ENCODE measurements at places on chromosomes 2 and 18.

- DNase-seq: no peak
Observed at GRCh38 chr18:5738526-5738925, 156.8 kb downstream of the TMEM200C start.

- no peak for DNase-seq
Observed at GRCh38 chr2:118604371-118604770, 243.1 kb downstream of the EN1 start.

- DNase-seq: no peak
Observed at GRCh38 chr2:42917425-42917927, 125.1 kb upstream of the HAAO start.

DNA sequence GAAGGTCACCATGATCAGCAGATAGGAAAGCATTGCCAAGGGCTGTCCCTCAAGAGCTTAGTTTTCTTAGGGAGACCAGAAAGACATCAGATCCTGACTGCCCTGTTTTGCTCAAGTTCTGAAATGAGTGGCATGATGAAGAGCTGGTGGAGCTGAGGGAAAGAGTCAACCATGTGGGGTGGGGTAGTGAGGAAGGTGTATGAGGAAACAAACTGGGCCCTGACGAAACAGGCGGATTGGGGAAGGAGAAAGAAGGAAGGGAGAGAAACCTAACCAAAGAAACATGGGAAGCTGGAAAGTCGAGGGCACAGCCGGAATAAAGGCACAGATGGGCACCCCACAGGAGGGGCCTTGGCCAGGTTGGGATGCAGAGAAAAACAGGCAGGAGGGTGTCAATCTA is 8.0 kb downstream of the TGOLN2 start:
- DNase-seq: no peak

DNA sequence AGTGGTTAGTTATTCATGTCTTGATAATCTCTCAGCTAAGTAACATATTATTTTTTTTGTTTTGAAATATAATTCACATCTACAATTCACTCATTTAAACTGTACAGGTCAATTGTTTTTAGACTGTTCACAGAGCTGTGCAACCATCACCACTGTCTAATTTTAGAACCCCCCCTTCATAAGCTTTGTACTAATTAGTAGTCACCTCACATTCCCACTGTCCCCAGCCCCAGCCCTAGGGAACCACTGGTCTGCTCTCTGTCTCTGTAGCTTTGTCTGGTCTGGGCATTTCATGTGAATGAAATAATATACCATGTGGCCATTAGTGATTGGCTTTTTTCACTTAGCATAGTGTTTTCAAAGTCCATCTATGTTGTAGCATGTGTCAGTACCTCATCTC is 55.3 kb downstream of the LCLAT1 start:
- no peak for DNase-seq

GRCh38 chr2:164485541-164485940 is 135.7 kb downstream of the GRB14 start:
- DNase-seq: no peak
